Panc1 (cell line): ENCODE measurements at places on chromosomes 5 and 9.

DNA sequence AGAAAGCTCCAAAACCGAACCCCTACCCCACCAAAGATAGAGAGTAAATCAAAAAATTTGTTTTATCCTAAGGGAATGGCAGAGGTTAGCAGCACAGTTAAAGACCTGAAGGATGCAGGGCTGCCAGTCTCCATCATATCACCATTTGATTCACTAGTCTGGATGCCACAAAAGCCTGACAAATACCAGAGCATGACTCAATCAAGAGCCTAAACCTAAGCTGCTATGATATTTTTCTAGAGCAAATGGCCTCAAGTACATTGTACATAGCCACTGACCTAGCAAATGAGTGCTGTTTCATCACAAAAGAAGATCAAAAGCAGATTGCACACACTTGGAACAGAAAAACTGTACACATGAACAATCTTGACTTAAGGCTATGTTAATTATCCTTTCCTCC, 48.0 kb downstream of the DPYSL3 start:
- no peak for DNase-seq

GRCh38 chr9:21677834-21678233, 124.6 kb upstream of the MTAP start:
- DNase-seq, result peak; percentile 99

DNA sequence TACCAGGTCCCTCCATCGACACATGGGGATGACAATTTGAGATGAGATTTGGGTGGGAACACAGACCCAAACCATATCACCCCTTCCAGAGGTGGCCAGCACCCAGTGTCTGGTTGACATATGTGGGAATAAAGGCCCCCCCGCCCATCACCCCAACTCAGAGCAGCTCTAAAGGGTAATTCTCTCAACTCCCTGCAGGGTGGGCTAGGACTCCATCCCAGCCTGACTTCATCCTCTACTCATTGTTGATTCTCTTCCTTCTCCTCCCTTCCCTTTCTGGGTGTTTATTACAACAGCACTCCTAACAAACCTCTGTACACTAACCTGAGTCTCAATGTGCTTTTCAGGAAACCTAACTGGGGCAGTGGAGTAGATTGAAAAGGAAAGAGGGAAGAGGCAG, 339.9 kb downstream of the ACTL7B start:
- no peak for DNase-seq

DNA sequence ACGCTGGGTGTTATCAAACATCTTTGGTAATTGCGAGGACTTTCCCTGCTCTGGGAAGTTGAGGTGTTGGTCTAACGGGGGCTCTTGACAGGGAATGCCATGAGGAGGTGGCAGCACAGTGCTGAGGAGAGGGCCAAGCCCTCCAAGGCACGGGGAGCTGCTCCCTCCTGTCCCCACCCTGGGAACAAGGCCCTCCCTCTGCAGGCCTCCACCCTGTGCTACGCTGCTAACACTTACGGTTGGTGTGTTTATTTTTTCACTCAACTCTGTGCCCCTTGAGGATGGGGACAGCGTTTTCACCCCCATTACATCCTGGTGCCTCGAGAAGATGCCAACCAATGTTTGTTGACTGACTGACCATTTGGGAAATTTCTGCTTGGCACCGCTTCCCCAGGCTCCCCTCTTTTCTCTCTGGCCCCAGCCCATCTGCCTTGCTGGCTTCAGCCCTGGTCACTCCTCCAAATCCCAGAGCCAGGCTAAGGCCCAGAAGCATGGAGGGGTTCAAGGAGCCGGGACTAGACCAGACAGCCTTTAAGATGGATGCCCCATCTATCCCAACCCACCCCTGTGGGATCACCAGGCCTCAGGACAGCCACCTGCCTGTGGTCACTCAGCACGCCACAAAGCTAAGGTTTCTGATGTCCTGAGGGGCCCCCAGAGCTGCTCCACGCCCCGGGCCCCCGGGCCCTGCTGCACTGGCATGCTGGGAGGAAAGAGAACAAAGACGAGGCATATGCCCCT, 125.7 kb downstream of the BARX1 start:
- no peak for DNase-seq

DNA sequence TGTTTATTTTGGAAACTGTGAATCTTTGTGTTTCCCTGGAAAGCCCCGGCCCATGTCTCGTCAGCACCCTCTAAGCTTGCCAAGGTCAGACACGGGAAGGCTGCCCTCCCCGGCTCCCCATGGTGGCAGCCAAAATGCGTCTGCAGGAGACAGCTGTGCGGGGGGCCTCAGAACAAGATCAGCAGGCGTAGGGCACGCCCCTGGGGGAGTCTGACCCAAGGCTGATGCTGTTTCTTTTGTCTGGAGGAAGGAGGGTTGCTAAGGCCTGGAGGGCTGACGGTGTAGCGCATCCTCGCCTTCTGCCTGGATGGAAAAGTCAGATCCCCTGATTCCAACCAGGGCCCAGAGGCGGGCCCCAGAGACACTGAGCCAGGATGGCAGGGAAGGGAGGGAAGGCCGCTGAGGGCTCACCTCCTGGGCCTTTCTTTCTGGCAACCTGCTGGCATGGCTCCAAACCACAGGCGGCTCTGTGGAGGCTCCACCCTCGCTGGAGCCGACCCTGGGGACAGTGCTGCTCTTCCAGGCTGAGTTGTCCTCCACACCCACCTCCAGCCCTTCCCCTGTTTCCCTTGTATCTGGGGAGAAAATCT, 57.2 kb downstream of the OLFM1 start:
- no peak for DNase-seq

- DNase-seq, result no peak
Measured at GRCh38 chr9:134885001-134885678, 4.5 kb downstream of the FCN2 start.

- no peak for DNase-seq
Measured at GRCh38 chr5:159749146-159749545, 167.1 kb upstream of the ADRA1B start.

GRCh38 chr5:129074903-129075302, 19.6 kb upstream of the ISOC1 start:
- DNase-seq, result no peak

DNA sequence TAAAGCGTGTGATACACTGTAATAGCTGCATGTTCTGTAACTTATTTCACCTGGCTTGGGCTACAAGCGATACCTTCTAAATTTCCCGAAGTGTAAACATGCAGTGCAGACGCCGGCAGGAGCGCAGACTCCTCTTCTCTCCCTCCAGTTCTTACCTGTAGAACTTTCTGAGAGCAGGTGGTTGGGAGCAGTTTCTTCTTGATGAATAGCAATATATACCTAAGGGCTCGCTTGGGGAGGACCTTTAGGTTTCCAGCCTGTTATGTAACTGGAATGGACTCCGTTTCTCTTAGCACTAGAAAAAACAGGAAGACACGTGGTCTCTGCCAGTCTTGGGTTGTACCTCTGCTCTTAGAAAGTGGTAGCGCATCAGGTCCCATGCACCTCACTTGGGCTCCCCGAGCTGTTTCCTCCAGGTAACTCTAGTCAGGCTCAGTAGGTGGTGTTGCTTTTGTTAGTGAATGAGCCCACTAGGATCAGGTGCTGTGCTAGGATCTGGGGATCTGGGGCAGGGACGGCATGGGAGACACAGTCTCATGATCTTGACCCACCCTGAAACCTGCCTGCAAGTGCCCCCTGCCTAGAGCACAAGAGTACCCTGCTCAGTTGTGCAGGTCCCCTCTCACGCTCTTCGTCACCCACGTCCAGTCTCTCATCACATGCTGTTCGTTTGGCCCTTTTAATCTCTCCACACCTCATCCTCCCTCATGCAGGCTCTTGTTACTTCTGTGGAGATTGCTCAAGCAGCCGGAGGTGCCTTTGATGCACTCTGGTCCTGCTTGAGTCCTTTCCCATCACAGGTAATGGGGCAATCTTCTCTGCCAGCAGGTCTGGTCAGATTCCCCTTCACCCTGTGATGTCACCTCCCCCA, 2.8 kb downstream of the TENT4A start:
- no peak for DNase-seq

- DNase-seq, result no peak
Measured at GRCh38 chr5:127928053-127928452, 155.5 kb upstream of the SLC12A2 start.

GRCh38 chr9:133995012-133995896, 3.1 kb upstream of the VAV2 start:
- DNase-seq, result no peak

DNA sequence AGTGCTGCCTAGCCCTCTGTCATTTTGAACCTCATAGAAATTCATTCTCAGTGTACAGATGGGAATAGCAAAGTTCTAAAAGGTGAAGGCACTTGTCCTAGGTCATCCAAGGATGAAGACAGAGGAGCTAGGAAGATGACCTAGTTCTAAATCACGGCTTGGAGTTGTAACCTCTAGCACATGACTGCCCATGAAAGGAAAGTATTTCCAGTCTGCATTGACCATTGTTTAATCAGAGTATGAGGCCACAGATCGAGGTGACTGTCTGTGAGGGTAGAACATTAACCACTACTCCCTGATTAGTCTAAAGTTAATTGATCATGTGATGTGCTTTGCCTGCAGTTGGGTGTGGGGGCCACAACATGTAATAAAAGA, 674 bp upstream of the TNFSF15 start:
- no peak for DNase-seq

DNA sequence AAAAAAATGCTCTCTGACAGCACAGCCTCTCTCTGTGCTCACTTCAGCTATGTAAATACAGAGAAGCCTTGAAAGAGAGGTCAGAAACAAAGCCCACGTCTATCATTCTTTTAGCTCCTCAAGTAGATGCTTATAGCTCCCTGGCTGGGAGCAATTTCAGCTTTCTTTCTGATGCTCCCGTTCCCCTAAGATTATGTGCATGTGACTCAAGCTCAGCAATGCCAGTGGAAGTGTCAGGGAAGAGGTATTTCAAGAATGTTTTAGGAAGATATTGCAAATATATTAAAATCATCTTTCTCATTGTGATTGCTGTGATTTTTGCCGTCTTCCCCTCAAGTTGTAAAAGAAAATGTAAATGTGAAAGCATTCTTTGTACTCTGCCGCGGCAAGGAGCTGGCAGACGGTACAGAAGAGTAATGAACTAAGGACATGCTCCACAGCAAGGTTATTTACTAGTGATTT, 1353.7 kb upstream of the ACO1 start:
- no peak for DNase-seq

DNA sequence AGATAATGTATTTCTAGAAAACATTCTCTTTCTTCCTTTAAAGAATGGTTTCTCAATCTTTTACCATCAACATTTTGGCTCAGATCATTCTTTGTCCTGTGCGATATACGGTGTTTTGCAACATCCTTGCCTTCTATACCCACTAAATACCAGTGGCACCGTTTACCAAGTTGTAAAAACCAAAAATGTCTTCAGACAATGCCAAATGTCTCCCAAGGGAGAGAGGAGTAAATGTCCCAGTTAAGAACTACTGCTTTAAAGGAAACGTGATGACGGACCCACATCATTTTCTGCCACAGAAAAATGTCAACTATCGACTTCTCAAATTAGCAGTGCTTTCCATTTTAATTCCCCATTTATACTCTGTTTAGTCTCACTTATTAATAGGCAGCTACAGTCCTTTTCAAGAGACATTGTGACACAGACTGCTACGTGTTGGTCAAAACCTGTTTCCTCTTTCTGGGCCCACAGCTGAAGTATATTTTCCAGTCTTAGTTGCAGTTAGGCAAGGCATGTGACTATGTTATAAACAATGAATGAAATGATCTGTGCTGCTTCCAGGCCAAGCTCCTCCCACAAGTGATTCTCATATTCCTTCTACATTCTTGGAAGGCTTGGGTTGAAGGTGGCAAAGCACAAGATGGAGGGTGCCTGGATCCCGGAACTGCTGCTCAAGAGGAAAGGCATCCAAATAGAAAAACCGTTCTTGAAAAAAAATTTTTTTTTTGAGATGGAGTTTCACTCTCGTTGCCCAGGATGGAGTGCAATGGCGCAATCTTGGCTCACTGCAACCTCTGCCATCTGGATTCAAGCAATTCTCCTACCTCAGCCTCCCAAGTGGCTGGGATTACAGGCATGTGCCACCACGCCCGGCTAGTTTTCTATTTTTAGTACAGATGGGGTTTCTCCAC, 8.8 kb downstream of the PRXL2C start:
- DNase-seq, result no peak

GRCh38 chr5:87340716-87341115, 72.0 kb downstream of the CCNH start:
- no peak for DNase-seq

GRCh38 chr9:3830291-3830690, 304.5 kb upstream of the RFX3 start:
- no peak for DNase-seq

GRCh38 chr9:969310-970150, 6.9 kb upstream of the DMRT3 start:
- DNase-seq, result no peak

- no peak for DNase-seq
Measured at GRCh38 chr5:83540105-83540504, 68.6 kb downstream of the VCAN start.

GRCh38 chr9:72509635-72510034, 11.8 kb upstream of the TMC1 start:
- no peak for DNase-seq

- no peak for DNase-seq
Measured at GRCh38 chr5:62593331-62593730, 14.7 kb downstream of the LRRC70 start.

GRCh38 chr5:135163964-135164363, 129.9 kb upstream of the PITX1 start:
- no peak for DNase-seq

- DNase-seq, result no peak
Measured at GRCh38 chr9:33404788-33405362, 2.5 kb upstream of the AQP7 start.

- DNase-seq, result no peak
Measured at GRCh38 chr5:124263680-124264491, 482.6 kb downstream of the ZNF608 start.

GRCh38 chr5:88507261-88507660, 238.6 kb upstream of the TMEM161B start:
- no peak for DNase-seq

DNA sequence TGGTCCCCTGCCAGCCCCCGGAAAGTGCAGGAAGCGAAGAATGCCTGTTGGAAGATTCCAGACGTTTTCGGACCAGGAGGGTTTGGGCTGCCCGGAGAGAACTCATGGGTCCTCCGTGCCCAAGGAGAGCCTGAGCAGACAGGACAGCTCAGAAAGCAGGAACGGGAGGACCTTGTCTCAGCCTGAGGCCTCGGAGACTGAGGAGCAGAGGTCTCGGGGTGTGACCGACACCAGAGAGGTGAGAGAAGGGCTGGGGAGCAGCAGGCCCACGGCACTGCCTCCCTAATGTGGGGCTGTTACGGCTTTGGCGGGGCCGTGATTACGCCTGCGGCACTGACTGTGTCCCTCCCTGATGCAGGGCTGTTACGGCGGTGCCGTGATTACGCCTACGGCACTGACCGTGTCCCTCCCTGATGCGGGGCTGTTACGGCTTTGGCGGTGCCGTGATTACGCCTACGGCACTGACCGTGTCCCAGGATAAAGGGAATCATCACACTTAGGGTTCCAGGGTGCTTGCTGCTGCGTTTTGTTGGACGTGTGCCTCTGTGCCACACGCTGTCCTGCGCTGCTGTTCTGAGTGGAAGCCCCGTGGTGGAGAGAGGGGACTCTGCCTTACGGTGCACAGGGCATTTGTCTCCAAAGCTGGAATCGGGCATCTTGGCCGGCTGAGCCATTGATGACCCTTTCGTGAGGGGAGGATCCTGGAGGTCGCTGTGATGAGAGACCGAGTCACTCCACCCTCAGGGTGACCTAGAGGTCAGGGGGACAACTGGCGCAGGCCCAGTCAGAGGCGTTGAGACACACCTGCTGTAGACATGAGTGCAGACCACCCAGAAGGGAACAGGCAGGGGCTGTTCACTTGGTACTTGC, 25.7 kb downstream of the CEP72 start:
- DNase-seq, result no peak
